Activated CD4-positive, alpha-beta T cell treated with anti-CD3 and anti-CD28 coated beads, Interleukin-2, amount 50 U/mL, for 24 hours (primary cell): ENCODE measurements at places on chromosomes 2 and 18.

DNA sequence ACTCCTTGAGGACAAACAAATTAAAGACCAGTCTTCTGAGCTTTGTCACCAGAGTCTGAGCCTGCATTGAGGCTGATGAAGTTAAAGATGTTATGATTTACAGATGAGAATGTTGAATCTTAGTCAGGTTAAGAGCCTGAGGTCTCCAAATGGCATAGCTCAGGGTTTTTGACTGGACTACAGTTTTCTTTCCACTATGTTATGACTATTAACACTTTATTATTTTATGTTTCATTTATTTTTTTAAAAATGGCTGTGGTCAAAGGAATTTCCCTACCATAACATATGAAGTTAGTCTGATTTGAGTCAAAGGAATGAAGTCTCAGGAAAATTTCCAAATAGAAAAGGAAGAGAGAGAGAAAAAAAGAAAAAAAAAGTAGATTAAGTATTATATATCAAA is 39.7 kb upstream of the CWC22 start:
- DNase-seq, result no peak

DNA sequence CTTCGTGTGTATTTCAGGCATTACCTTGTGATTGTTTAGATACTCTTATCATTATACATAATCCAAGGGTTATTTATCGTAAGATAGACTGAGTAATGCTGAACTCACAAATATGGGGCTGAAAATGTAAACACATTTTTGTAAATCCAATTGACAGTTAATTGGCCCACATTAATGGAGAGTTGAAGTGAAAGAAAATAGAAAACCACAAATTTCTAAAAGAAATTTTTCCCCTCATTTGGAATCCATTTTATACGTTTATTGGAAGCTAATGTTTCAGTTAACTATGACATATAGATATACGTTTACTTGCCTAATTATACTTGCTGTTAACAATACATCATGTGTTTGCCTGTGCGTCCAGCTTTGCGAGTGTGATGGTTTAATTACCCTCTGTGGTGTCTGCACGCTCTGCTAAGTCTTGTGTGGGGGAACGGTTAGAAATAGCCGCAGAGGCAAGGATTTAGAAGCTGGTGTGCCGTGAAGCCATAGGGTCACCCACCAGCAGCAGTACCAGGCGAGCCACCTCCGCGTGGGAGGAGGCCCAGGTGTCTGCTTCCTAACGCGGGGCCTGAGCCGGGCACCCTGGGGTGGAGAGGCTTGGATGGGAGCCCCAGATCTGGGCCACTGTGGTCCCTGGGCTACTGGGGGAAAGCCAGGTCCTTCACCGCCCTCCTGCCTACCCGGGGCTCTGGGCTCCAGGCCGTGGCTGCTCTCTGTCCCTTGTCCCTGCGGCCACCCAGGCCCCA is 38.0 kb downstream of the TSHZ1 start:
- DNase-seq, result no peak

DNA sequence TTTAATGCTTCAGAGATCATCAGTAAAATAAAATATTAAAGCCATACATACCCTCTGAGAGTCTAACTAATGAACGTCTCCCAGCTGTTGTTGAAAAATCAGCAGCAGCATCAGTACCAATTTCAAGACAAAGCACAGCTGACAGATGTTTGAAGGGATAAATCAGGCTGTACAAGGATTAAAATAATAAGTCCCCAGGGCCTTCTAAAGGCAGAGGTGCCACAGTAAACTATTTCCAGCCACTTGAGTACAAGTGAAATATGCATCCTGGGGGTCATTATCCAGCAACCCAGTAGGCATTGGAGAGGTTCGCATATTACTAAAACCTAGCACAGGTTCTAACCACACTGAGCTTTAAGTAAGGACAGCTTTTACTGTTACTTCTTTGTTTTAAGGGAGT is 76.9 kb downstream of the NXPH2 start:
- DNase-seq, result no peak

DNA sequence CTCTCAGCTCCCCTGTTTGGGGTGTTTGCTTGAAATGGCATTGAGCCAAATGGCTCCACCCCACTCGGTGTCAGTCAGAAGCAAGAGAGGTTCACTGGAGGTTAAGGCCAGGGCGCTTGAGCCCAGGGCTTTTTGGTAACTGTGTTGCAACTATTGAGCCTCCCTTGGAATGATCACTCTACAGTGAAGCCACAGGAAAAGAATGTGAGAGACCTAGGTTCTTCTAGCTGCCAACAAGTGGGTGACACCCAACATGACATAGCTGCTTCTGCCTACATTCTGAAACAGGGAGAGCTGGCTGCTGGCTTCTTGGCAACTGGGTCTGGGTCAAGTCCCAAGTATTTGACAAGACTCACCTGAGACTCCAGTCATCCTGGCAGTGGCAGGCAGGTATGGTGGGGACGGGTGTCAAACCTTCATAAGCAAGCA is 7.1 kb upstream of the GRHL1 start:
- no peak for DNase-seq

GRCh38 chr18:53886058-53886457 is 338.4 kb downstream of the MBD2 start:
- no peak for DNase-seq

- no peak for DNase-seq
Observed at GRCh38 chr2:234355021-234355720, 141.7 kb downstream of the ARL4C start.

DNA sequence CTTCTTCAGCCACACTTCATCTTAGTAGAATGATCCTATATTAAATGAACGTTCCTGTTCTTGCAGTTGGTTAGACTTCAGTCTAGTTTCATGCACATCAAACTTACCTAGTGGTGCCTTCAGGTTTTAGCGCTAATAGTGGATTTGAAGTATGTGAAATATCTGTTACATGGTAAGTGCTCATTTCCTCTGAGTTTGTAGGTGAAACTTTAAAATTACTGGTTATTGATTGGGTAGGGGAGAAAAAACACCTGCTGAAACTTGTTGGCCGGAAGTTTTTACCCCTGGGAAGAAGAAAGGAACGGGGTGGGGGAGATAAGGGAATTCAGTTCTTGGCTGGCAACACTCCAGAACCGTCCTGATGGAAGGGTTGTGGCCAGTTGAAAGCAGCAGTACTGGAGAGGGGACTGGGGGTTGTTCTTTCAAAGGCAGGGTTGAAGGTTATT is 112.8 kb downstream of the SPTBN1 start:
- no peak for DNase-seq
